ENCODE measurements at places on chromosomes 16 and 17.

- DNase-seq: no peak
Observed at GRCh38 chr17:81221371-81221841, 1.4 kb downstream of the CEP131 start.

DNA sequence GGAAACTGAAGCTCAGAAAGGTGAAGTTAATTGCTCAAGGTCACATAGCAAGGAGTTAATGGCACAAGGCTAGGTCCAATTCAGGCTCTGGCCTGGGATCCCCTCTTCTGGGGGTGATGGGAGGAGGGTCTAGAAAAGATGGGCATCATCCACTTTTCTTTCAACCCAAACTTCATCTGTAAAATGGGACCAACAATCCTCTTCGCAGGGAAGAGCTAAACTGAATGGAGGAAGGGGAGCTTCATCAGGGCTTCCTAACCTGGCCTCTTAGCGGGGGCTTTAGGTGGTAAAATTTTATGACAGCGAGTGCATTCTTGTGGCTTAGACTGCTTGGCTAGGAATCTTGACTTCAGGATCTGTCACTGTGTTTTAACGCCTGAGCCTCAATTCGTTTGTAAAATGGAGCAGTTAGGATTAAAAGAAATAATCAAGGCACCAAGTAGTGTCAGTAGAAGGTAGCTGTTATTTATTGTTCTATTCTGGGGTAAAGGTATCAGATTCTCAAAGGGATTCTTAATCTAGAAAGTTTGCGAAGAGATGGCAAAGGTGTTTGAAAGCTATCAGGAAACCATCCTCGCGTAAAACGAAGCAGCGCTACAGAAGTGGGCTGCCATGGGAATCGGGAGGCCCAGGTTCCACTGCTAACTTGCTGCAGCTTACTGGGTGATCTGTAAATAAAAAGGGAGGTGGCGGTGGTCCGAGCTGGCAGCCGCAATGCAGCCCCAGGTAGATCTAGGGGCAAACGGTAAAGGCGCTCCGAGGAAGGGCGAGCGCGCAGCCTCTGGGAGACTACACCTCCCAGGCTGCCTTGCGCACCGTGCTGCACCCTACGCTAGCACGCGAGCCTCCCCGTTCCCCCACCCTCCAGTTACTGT lies 1.5 kb upstream of the SRCAP start:
- DNase-seq: no peak

- DNase-seq: no peak
Observed at GRCh38 chr17:27622986-27623385, 8.0 kb upstream of the LGALS9 start.

DNA sequence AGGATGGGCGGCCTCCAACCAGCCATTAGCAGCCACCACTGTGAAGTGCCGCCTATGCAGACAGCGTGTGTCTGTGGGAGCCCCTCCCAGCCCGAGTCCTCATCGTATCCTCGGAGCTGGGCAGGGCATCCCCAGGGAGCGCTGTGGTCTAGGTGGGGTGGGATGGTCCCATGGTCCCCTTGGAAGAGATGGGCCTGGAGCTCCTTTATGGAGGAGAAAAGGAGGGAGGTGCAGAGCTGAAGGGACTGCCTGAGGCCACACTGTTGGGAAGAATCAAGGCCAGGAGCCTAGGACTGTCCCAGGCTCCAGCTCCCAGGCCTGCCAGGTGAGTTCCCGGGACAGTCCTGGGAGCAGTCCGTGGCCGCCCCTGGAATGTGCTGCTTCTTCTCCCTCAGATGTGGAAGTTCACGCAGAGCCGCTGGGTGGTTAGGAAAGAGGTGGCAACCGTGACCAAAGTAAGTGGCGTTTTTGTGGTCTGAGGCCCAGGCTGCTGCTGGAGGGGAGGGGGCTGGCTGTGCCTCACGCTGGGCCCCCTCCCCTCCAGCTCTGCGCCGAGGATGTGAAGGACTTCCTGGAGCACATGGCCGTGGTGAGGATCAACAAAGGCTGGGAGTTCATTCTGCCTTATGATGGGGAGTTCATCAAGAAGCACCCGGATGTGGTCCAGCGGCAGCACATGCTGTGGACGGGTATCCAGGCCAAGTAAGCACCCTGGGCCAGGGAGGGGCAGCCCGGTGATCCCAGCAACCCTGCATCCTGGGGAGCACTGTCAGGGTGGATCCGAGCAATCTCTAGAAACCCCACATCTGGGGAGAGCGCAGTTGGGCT lies 27.0 kb downstream of the POLR3E start:
- DNase-seq: no peak

GRCh38 chr16:69057400-69058378 lies 47.8 kb upstream of the HAS3 start:
- no peak for DNase-seq

DNA sequence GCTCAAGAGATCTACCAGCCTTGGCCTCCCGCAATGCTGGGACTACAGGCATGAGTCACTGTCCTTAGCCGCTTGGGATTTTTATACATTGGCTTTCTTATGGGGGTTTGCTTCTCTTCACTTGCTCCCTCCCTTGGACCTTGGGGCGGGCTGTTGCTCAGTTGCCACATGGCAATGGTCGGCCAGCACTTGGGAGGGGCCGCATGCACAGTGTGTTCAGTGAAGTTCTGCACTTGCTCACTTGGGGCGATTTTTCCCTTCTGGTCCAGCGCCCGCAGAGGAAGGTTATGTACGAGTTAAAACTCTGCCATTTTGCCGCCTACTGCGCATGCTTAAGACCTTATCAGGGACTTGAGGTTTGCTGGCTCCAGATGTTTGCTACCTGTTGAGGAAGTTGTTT lies 1367.6 kb upstream of the CDH8 start:
- no peak for DNase-seq

GRCh38 chr16:19712418-19713058 lies 5.5 kb downstream of the KNOP1 start:
- no peak for DNase-seq

DNA sequence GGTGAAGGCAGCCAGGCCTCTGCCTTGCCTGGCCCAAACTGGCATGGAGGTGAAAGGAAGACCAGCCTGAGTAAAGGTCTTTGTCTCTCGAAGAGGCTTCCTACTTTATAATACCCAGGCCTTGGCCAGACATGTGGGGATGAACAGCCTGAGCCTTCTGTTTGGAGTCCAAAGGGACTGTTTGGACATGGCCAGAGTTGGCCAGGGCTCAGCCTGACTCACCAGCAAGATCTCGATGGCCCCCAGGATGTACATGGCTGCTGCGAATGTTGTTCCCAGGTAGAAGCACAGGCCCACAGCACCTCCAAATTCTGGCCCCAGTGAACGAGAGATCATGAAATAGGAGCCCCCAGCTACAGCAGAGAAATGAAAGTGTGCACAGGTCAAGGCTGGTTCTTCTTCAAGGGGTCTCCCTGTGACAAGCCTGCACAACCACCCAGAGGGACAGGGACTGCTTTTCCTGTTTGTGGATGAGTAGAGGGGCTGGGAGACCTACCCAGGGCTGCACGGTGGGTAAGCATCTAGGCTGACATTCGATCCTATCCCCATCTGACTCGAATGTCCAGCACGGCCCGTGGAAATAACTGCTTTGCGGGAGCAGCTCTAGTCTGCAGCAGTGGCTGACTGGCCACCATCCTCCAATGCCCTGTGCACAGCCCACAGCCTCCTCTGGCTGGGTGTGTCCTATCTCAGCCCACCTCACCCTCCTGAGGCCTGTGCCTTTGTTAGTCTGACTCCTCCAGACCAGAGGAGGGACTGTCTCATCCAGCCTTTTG lies 10.7 kb upstream of the LCAT start:
- DNase-seq: no peak

GRCh38 chr17:40122999-40123810 lies 1.4 kb downstream of the MSL1 start:
- no peak for DNase-seq

DNA sequence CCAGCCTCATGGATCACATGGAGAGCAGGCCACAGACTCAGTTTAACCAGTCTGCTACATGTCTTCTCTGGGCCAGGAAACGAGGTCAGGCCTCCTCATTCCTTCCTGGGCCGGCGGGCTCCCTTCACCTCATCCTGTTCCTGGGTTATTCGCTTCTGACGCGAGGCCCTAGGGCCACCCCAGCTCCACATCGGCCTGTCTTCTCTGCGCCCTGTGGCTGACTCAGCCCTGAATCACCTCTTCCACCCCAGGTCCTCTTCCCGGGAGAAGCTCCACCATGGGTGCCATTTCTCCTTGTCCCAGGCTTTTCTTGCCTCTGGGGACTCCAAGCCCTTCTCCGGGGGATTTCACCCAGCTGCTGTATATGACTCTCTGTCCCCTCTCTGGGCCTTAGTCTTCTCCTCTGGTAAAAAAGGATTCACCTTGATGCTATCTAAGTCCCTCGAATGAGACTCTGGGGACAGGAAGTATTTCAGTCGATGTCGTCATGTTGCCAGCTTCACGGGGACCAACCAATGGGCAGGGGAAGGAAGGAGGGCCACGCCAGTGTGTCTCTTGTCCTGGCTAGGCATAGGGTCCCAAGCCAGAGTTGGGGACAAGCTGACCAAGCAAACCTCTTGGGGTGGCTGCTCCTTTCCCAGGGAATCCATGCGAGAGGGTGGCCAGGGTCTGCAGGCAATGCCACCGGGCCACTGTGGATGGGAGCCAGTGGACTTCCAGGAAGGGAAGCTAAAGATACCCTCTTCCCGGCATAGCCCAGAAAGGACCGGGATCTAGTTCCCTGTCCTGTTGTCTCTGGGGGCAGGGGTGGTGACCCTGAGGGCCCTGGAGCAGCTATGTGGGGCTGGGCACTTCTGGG lies 58.7 kb downstream of the SOCS3 start:
- DNase-seq: no peak

GRCh38 chr17:58527306-58527705 lies 12.9 kb upstream of the MTMR4 start:
- no peak for DNase-seq

DNA sequence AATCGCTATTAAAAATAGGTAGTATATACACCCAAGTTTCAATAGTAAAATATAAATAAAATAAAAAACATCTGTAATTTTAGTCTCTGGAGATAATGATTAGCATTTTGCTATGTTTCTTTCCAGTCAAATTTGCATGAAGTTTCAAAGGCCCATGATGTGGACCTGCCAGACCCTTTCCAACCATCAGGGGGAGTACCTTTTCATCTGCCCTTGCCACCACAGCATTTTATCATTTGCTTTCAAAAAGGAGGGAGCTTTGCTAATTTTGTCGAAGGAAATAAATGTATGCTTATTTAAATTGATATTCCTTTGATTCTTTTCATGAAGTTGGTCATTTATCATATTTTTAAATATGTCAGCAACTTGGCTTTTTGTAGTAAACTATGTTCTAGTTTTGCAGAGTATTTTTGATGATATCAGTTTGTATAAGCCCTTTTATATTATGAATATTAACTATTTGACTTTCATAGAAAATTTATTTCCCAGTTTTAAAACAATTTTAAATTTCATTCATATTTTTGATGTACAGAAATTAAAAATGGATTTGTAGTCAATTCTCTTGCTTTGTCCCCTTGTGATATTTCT lies 115.2 kb upstream of the NETO2 start:
- DNase-seq: no peak

DNA sequence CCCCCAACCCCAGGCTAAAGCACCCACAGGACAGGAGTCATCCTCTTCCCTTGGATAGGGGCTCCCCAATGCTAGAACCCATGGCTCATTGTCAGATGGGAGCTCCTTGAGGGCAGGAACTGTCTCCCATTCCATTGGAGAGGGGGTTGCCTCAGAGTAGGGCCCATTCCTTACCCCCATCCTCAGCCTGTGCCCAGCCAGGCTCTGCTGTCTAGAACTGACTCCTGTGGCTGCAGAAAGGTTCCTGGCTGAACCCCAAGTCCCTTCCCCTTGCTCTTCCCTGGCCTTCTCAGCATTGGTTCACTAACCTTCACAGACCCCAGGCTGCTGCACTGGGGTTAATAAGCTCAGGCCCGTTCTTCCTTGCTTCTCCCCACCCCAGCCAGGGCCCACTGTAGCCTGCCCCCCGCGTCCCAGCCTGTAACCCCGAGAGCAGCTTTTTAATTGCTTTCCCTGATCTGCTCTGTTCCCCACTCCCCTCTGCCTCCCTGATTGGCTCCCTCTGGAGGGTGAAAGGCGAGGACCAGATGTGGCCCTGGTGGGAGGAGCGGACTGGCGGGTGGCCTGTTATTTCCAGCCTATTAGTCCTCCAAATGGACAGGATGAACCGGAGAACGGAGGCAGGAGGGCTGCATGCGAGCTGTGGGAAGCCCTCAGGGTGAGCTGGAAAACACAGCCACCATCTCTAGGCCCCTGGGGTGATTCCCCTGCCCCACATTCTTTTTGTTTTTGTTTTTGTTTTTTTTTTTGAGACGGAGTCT lies 6.0 kb upstream of the GFAP start:
- DNase-seq: no peak

GRCh38 chr17:13500947-13501346 lies 100.8 kb downstream of the HS3ST3A1 start:
- no peak for DNase-seq

- peak; percentile 26 for DNase-seq
Observed at GRCh38 chr16:85350973-85351372, 238.7 kb upstream of the CIBAR2 start.

DNA sequence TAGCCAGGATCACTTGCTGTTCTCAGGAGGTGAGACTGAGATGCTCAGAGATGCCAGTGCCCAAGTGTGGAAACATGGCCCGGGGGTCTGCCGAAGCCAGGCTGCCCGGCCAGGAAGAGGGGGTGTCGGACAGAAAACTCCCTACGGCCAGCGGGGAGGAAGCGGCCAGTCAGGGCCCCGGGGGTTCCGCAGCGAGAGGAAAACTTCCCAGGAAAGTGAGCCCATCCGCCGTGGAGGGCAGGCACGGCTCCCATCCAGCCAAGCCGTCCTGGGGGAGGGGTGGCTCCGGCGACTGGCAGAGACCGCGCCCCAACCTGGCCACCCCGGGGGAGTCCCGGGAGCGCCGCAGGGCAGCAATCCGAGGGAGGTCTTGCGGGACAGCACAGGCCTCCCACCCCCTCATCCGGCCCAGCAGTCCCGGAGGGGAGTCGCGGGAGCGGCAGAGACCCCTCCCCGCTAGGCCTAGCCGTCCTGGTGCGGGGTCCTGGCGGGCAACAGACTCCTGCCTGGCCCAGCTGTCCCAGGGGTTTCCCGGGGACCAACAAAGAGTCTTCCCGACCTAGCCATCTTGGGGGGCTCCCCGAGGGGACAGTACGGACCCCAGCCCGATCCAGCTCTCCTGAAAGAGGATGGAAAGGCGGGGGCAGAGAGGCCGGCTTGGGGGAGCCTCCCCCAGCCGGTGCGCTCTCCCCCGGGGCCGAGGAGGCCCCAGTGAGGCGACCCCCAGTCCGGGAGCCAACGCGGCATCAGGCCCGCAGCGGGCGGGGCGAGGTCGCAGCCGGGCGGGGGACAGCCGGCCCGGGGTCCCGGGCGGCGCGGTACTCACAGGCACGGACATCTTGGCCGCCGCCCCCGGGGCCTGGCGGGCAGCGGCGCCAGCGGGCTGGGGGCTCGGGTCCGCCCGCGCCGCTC lies 13.8 kb upstream of the BCAR1 start:
- no peak for DNase-seq

GRCh38 chr17:64632606-64633005 lies 29.5 kb downstream of the SMURF2 start:
- DNase-seq: no peak

GRCh38 chr17:17059301-17059890 lies 17.1 kb downstream of the MPRIP start:
- no peak for DNase-seq

All from esophagus squamous epithelium (tissue), 5 donors.